IgD-negative memory B cell (primary cell): ENCODE measurements at places on chromosomes 16 and 17. TPM values are rescaled to one million over a fixed set of nuclear protein-coding genes. Genes with fewer than 3 reads are reported as not detected.

ABAT gene
- 3.3 TPM for polyA plus RNA-seq

NOTUM gene
- polyA plus RNA-seq, result not detected

KRTAP2-2 gene
- not detected for polyA plus RNA-seq

MYH2 gene
- not detected for polyA plus RNA-seq

ASGR1 gene
- polyA plus RNA-seq, result 0.50 TPM

CTRB2 gene
- not detected for polyA plus RNA-seq

NOD2 gene
- 0.86 TPM for polyA plus RNA-seq

PRSS27 gene
- not detected for polyA plus RNA-seq

OR2C1 gene
- polyA plus RNA-seq, result not detected

DPEP3 gene
- not detected for polyA plus RNA-seq

KARS1 gene
- 184 TPM for polyA plus RNA-seq

APOH gene
- not detected for polyA plus RNA-seq

GGT6 gene
- polyA plus RNA-seq, result not detected

EXOC3L1 gene
- not detected for polyA plus RNA-seq

LPO gene
- polyA plus RNA-seq, result not detected

EMP2 gene
- polyA plus RNA-seq, result not detected

KRTAP17-1 gene
- polyA plus RNA-seq, result not detected

MMP25 gene
- 0.40 TPM for polyA plus RNA-seq

MAPT gene
- not detected for polyA plus RNA-seq

PRCD gene
- polyA plus RNA-seq, result 24.4 TPM

TNRC6C gene
- 3.0 TPM for polyA plus RNA-seq

STXBP4 gene
- 0.90 TPM for polyA plus RNA-seq

CA7 gene
- not detected for polyA plus RNA-seq

HBQ1 gene
- not detected for polyA plus RNA-seq

SLFN12L gene
- 1.9 TPM for polyA plus RNA-seq

KRT23 gene
- polyA plus RNA-seq, result not detected

G6PC1 gene
- not detected for polyA plus RNA-seq

TSPAN10 gene
- polyA plus RNA-seq, result 0.36 TPM

CRHR1 gene
- polyA plus RNA-seq, result not detected

PITPNM3 gene
- polyA plus RNA-seq, result not detected

KRTAP1-5 gene
- not detected for polyA plus RNA-seq

UTS2R gene
- polyA plus RNA-seq, result not detected

DGKE gene
- 6.2 TPM for polyA plus RNA-seq

PRSS53 gene
- 0.83 TPM for polyA plus RNA-seq
